ENCODE measurements at places on chromosomes 5 and 9. TPM values are rescaled to one million over a fixed set of nuclear protein-coding genes. Genes with fewer than 3 reads are reported as not detected.

Gene RLN1
- total RNA-seq: not detected

Gene GFI1B
- total RNA-seq: not detected

Gene FOXD4L3
- not detected for total RNA-seq

Gene LHX3
- total RNA-seq: not detected

Gene OR1L6
- not detected for total RNA-seq

Gene SV2C
- 0.05 TPM for total RNA-seq

Gene ADAMTSL1
- total RNA-seq: 9.0 TPM

Gene ADCY2
- 2.7 TPM for total RNA-seq

Gene SPINK7
- not detected for total RNA-seq

Gene FGF1
- total RNA-seq: 1.3 TPM

Gene SOHLH1
- total RNA-seq: not detected

Gene PAPPA
- 3.4 TPM for total RNA-seq

Gene CYSRT1
- 1.3 TPM for total RNA-seq

Gene IFNB1
- not detected for total RNA-seq

Gene ABCA1
- total RNA-seq: 27.3 TPM

Gene RIC1
- total RNA-seq: 56.1 TPM

Gene OSTF1
- total RNA-seq: 36.6 TPM

Gene RFX3
- total RNA-seq: 8.8 TPM

Gene FBLL1
- total RNA-seq: not detected

Gene ZNF454
- total RNA-seq: 3.7 TPM

All from thyroid gland (tissue), 4 donors.